ENCODE measurements at places on chromosomes 16 and 17. TPM values are rescaled to one million over a fixed set of nuclear protein-coding genes. Genes with fewer than 3 reads are reported as not detected.

- DNase-seq, result peak; percentile 72
Observed at GRCh38 chr17:17849845-17850373, 13.1 kb upstream of the SREBF1 start.

DNA sequence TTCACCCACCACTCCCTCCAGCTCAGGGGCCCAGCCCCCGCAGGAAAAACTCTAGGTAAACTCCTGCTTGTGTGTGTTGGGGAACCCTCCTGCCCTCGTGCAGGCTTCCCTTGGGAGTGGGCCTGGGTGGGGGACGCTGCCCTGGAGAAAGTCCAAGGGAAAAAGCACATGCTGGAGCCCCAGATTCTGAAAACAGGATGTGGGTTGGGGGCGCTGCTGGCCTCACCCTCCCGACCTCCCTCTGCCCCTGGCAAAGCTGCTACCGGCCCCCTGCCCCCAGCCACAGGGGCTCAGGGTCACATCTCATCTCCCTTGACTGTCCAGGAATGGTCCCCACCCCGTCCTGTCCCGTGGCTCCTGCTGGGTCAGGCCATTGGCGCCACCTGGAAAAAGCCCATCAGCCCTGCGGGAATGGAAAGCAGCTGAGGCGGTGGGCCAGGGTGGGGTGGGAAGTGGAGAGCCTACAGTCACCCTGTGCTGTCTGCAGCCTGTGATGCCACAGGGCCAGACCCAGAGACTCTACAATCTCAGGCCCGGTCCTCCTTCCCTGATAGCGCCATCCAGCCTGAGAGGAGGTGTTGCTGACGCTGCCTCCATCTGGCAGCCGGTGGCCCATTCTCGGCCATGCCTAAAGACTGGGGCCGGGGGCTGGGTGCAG, 2.5 kb upstream of the GJD3 start:
- no peak for DNase-seq

DNA sequence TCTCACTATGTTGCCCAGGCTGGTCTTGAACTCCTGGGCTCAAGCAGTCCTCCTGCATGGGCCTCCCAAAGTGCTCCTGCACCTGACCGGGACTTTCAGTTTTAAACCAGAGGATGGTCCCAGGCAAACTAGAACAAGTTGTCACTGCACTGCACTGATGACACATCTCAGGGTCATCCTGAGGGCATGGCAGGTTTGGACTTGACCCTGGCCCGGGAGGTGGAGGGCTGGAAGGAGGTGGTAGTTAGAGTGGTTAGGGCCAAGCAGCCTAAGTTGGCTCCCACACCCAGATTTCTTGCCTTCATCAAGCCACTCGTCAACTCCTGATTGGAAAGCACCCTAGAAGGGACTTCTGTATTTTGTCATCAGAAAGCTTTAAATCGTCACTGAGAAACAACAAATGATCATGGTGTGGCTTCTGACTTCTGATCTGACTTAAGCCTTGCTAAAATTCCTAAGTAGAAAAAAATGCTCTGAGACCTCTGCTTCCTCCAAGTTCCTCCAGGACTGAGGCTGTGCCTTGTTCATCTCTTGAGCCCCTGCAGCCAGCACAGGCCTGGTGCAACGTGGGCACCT, 43.5 kb downstream of the EMP2 start:
- DNase-seq, result no peak

DNA sequence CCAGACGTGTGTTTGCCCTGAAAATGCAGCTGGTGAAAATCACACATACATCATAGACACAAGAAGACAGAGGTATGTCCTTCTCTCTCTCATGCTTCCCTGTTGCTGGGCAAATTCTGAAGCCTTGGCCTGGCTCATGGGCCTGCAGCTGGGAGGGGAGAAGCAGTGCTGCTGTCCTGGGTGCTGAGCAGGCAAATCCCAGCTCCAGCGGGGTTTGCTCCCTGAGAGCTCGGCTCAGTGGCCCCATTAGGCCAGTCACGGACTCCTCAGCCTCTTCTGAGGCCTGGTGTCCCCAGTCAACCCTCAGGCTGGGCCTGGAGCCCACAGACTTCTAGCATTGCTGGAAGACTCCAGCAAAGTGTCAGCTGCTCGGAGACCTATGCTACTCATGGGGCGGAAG, 11.7 kb downstream of the RHBDL3 start:
- no peak for DNase-seq

- no peak for DNase-seq
Observed at GRCh38 chr17:78933025-78933958, 8.1 kb upstream of the TIMP2 start.

- peak; percentile 69 for DNase-seq
Observed at GRCh38 chr17:31842195-31843069, 16.6 kb downstream of the COPRS start.

DNA sequence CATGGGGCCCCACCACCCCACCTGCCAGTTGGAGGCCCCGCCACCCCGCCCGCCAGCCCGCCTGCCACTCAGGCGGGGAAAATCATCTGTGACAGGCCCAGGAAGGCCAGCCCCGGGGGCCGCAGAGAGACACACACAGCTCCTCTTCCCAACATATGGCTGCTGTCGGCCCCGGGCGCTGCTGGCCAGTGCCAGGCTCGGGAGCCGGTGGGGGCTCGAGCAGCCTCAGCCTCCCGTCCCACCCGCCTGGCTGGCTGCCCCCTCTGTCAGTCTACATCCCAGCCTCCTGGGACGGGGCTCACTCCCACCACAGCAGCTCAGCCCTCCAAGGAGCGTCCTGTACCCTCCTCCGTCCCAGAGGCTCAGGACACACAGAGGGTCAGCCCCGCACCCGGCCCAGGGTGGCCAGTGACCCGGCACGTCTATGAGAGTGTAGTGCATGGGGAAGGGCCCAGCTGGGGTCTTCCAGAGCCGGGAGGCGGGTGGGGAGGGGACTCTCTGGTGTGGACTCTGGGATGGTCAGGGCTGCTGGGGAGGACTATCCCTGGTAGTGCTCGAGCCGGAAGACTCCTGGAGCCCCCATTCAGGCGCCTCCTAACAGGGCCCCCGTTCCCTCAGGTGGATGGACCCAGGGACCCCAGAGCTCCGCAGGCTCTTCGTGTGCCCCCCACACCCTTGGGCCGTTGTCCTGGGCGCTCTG, 3.6 kb upstream of the PRR35 start:
- DNase-seq, result no peak

DNA sequence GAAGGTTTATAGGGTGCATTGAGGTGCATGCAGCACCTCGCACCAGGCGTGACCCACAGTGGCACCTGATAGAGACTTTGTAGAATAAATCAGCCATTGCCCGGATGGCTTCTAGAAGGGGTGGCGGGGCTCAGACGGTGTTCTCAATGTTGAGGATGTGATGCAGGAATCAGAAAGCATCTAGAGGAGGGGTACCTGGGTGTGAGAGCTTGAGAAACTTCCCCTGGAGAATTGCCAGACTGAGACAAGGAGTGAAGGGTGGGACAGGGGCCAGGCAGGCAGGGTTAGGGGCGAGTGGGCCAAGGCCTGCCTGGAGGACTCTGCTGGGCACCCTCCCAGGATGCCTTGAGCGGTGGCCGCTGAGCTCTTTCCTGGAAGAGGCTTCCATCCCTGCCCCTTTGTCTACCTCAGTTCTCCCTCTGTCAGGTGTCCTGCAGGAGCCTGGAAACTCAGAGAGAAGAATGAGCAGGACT, 9.3 kb upstream of the ADGRG1 start:
- DNase-seq, result no peak

DNA sequence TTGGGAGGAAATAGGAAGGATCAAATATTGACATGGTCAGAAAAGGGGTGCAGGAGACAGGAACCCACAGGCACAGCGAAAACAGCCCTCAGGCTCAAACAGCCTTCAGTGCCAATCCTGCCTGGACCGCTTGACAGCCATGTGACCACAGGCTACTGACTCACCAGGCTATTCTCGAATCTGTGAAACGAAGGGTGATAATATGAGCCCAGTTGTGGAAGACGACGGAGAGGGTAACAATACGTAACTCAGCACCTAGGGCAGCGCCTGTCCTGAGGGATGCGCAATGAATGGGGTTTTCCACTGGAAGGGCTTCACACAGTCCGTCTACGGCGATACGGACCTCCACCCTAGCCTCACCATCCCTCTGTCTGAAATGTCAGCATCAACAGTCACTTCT, 117.3 kb upstream of the RCVRN start:
- no peak for DNase-seq

GRCh38 chr16:59759296-59759695, 1025.2 kb upstream of the GOT2 start:
- DNase-seq, result no peak

DNA sequence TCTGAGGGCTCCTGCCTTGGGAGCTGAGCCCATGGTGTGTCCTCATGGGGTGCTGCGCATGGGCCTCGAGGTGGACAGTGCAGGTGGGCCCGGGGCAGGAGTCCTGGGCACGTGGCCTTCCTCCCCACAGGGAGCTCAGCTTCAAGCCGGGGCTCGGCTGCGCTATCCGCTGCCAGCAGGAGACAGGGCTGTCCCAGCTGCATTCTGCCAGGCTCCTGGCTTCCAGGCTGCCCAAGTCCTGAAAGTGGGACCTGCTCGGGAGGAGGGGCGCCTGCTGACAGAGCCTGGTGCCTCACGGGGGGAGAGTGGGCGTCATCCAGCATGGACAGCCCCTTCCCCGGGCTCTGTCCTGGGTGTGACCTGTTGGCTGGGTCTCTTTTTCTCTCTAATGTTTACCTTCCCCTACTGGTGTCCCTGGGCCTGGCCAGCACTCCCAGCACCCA, 7.1 kb downstream of the TRAF7 start:
- no peak for DNase-seq

GRCh38 chr16:74991593-74992403, 6.9 kb upstream of the WDR59 start:
- no peak for DNase-seq

DNA sequence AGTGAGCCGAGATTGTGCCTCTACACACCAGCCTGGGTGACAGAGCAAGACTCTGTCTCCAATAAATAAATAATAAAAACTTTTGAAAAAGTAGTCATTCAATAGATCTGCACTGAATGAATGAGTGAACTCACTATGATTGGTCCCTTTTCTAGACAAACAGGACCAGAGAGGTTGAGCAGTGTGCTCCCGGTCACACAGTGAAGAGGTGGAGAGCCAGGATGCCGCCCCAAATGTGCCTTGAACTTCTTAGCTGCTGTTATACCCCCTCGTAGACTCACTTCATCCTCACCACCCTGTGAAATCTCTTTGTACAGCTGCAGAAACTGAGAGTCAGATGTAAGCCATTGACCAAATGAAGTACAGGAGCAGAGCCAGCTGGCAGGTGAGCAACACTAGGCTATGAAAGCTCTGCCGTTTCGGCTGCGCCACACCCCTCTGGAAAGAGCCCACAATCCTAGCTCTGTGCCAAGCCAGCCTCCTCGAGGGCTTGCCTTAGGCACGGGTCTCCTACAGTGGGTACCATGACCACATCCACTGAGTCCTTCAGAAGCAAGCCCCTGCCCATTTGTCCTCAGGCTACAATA, 7.8 kb upstream of the KIAA0513 start:
- DNase-seq, result no peak

PCGF2 gene
- 0.09 TPM for polyA plus RNA-seq

MPRIP gene
- polyA plus RNA-seq, result 18.6 TPM

SLFN12 gene
- 2.2 TPM for polyA plus RNA-seq

TPSD1 gene
- polyA plus RNA-seq, result not detected

Measured in naive thymus-derived CD4-positive, alpha-beta T cell (primary cell).